ENCODE measurements at places on chromosomes 3 and 15.

DNA sequence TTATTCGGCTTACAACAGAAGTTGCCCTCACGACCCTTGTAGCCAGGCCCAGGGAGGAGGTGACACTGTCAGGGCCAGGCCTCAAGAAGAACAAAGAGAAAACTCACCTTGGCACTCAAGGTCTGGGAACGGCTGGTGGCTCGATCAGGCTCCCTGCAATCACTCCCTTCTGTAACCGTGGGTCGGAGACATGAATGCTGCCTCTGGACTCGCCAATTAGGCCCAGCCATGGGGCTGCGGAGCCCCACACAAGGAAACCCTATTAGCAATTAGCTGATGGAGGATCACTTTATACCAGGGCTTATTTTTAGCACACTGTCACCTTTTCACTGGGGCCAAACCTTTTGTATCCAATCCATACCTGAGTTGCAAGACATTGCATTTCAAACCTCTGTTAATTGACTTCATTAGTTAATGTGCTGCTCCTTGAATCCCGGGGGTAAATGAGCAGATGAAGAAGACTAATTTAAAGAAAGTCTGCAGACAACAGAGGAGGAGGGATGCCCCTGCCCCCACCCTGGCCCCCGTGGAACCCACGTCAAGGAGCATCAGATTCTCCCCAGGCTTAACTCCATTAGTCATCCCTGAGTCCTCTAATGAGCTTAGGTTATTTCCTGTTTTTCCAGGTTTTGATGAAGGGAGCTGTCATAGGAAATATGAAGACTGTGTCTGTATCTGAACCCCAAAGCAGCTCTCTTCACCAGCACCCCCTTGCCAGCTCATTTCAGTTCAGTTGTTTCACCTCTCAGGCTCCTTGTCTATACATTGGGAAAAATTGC lies 255.3 kb downstream of the RORA start:
- DNase-seq = no peak

- no peak for DNase-seq
These were observed 19.7 kb upstream of the IQSEC1 start for GRCh38 chr3:13092621-13093617.

DNA sequence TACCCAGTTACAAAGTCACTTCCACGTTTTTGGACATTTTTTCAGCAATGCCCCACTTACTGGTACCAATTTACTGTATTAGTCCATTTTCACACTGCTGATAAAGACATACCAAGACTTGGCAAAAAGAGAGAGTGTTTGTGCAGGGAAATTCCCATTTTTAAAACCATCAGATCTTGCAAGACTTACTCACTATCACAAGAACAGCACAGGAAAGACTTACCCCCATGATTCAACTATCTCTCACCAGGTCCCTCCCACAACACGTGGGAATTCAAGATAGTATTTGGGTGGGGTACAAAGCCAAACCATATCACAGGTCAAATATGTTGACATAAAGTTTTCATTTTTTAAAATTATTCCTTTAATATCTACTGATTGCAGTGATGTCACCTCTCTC lies 16.2 kb upstream of the ABI3BP start:
- DNase-seq = no peak

DNA sequence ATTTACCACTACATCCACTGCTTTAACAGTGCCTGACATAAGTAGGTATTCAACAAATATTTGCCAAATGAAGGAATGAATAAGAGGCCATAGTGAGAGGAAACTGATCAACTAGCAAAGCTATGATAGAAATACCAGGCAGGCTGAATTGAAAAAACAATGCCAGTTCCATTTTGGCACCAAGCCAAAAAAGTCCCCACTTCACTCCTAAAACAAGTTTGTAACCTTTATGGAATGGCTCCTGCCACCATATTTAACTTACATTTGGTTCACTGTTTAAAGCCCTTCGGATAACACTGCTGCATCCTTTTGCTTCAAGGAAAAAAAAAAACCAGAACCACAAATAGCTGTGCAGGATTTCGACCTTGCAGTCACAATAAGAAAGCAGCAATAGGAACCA lies 166.1 kb downstream of the FRMD5 start:
- DNase-seq = no peak

DNA sequence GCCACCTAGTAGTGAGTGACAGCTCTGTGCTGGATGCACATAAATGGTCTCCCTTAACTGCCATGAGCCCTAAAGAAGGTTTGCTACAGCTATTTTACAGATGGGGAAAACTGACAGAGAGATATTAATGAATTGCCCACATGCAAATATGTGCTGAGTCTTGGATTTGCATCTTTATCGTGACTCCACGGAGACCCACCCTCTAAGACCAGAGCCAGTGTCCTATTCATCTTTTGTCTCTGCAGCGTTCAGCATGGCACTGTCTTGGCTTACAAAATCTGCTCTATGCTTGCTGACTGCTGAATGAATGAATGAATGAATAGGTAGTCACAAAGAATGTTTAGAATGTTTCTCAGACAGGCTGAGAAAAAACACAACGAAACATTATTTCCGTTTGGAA lies 48.3 kb downstream of the BTD start:
- DNase-seq = no peak

- DNase-seq = peak; percentile 34
These were observed 7.5 kb upstream of the PGPEP1L start for GRCh38 chr15:99014803-99015697.

- no peak for DNase-seq
These were observed 5.2 kb downstream of the TADA3 start for GRCh38 chr3:9786825-9787669.

GRCh38 chr3:133851266-133851906 lies 44.3 kb downstream of the RAB6B start:
- no peak for DNase-seq

DNA sequence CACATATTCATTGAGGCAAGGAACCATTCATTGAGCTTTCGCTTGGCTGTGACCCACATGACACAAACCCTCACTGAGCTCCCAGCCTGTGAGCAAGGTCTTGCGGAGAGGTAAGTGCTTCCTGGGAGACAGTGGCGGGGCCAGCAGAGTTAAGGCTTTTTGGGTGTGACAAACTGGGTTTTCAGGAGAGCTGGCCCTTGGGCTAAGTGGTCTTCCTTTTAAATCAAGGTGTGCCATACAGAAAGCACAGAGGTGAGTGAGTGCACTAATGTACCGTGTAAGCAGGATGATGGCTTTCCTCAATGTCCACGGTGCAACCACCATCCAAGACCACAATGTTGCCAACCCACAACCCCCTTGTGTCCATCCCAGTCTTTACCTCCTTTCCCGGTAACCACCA lies 28.6 kb downstream of the POMGNT2 start:
- no peak for DNase-seq

- DNase-seq = no peak
These were observed 25.0 kb downstream of the PIF1 start for GRCh38 chr15:64800476-64800875.

DNA sequence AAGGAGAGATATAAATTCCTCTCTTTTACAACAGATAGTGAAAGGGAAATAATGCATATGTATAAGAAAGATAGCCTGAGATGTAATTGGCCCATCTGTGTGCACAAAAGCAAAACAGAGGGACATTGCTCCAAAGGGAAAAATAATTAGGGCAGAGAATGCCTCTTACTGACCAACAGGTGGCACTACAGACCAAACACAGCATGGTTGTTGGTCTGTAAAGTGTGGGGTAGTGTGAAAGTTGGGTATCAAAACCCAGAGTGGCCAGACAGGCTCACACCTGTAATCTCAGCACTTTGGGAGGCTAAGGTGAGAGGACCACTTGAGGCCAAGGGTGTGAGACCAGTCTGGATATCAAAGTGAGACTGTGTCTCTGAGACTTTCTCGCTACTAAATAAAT lies 4.5 kb upstream of the TLNRD1 start:
- DNase-seq = no peak

- DNase-seq = no peak
These were observed 59.0 kb downstream of the FHIT start for GRCh38 chr3:61192222-61192621.

DNA sequence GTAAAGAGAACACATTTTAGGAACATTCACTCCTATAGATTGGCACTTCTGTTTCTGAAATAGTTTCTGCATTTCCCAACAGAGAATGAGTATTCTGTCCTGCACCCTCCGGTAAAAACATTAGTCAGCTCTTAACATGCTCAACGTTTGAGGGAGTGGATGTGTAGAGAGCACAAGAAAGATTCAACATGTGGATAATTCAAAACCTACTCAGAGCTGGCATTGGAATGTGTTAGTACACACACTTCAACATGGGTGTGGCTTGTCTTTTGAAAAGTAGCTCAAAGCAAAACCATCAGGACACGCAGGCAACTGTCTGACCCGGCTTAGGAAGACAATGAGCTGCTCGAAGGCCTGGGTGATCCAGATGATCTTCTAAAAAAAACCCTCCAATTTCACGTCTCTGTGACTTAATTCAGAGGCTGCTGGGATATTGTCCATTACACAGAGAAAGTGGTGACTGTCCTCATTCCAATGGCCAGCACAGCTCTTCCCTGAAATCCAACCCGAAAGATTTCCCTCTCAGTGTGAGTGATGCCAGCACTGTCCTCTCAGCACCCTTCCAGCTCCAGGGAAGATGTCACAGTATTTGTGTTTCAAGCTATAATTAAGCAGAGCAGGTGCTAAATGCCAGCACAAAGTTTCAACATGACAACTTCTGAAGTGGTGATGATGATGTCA lies 18.1 kb downstream of the FBN1 start:
- no peak for DNase-seq

DNA sequence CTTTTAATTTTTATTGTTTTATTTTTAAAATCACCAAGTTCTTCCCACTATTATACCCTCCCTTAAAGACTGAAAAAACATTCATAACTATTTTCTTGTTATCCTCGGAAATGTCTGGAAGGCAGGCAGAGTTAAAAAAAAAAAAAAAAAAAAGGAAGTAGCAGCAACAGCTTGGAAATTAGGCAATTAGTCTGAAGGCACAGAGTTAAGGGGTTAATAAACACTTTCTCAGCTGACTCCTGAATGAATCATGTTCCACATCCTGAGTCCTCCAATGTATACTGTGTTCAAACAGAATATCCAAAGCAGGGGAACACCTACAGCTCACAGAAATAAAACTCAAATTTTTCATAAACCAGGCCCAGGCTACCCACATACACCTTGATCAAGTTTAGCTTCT lies 5.8 kb downstream of the HEXA start:
- no peak for DNase-seq

GRCh38 chr3:85228966-85229365 lies 270.2 kb downstream of the CADM2 start:
- no peak for DNase-seq

DNA sequence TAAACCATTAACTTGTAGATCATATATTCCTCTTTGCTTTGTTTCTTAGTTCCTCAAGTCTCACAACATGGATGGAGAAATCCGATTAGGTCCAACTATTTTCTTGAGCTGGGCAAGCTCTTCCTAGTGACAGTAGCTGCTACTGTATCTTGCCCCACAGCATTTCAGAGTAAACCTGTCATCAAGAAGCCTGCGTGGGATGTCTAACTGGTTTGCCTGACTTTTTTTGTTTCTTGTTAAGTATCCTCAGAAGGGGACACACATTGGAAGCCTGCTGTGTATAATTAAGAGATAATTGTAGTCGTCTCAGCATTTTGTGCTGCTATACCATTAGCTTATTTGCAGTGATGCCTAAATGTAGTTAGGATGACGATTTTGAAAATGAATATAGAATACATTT lies 29.3 kb upstream of the STT3B start:
- DNase-seq = no peak

DNA sequence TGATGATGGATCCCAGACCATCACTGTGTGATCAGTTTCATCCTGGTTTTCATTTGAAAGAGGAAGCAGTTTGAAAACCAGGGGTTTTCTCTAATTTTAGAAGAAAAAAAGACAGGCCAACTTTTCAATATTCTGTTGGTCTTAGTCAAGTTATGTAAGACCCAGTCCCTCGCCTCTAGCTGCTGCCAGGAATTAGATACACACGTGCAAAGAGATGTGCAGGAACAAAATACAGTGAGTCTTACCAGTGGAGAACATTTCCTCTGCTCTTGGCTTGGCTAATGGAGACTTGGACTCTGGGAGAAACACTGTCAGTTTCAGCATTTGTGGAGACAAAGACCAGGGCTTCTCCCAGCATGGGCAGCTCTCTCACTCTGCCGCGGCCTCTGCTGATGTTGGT lies 214.9 kb upstream of the C2CD4B start:
- no peak for DNase-seq

DNA sequence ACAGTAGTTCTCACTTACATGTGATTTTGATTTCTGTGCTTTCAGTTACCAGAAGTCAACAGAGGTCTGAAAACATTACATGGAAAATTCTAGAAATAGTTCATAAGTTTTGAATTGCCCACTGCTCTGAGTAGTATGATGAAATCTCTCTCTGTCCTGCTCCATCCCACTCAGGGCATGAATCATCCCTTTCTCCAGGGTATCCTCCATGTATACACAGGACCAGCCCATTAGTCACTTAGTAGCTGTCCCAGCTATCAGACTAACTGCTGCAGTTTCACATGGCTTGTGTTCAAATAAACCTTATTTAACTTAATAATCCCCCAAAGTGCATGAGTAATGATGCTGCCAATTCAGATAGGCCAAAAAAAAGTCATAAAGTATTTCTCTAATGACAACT lies 38.6 kb downstream of the EPHA3 start:
- no peak for DNase-seq

DNA sequence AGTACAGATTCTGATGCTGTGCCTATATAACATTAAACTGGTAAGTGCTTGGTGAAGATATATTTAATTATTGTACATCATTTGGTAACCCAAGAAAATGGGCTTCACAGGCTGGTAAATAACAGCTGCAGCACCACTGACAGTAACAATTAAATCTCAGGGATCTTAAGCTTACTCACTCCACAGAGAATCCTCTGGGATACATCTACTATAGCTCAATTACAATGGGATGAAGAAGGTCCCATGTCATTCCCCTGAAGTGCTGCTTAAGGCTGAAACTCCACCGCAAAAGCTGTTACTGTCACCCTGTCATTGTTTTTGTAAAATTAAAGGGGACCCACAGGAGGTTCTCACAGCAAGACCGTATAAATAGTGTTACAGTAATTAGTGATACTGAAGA lies 153.0 kb downstream of the IMPG2 start:
- no peak for DNase-seq

DNA sequence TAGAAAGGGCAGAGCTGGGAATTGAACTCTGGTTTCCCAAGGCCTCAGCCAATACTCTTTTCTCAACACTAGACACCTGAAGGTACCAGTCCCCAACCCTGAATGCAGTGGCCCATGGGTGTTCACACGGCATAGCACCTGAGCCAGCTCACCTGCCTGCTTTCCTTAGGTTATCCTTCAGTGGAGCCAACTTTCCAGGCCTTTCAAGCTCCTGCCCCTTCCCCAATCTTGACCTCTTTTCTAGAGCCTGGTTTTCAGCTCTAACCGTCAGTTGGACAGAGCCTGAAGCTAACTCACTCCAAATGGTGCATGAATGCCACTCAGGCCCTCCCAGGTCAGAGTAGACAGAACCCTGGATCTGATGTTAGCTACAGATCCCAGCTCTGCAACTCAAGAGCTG lies 66.1 kb upstream of the ITGA11 start:
- DNase-seq = no peak

GRCh38 chr15:96500508-96500907 lies 170.0 kb downstream of the NR2F2 start:
- no peak for DNase-seq
